Lower leg skin (tissue), 4 donors: ENCODE measurements at places on chromosomes 5 and 9. TPM values are rescaled to one million over a fixed set of nuclear protein-coding genes. Genes with fewer than 3 reads are reported as not detected.

The AGXT2 gene
- total RNA-seq, result not detected

- DNase-seq, result no peak
Observed at GRCh38 chr9:133519693-133520092, 5.1 kb downstream of the MYMK start.

DNA sequence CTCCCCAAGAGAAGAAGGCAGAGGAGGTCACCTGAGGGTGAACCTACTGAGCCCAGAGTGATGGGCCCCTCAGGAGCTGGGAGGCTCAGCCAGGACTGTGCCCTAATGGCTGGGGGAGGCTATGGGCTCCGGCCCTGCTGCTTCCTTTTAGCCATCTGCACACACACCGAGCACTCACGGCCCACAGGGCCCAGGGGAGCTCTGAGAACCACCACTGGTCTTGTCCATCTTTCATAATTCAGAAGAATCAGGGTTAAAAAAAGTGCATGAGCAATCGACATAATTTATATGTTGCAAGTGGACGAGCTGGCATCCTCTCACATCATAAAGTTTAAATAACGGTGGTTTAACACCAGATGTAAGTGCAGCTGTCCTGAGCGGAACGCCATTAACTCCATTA lies 162.1 kb downstream of the FSTL4 start:
- DNase-seq, result no peak

DNA sequence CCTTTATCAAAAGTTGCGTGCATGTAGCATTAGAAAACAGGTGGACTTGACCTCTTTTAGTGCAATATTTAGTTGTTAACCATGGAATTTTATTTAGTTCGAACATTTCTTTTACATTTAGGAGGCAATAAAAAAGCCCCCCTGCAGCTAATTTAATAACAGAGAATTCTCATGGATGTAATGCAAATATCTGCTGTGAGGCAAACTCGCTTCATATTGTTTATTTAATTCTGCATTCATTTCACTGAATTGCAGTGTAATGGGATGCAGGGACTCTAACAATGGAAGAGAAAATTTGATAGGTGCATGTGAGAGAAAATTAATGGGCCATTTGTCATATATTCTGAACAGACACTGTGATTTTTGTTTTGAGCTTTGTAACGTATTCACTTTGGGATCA lies 205.1 kb upstream of the CHD1 start:
- no peak for DNase-seq

The GAS1 gene
- total RNA-seq, result 56.2 TPM

GRCh38 chr9:110582156-110582555 lies 2.6 kb upstream of the SVEP1 start:
- no peak for DNase-seq

The PCA3 gene
- not detected for total RNA-seq

The CCDC180 gene
- total RNA-seq, result 4.2 TPM
